Vein endothelial cell (primary cell): ENCODE measurements at places on chromosomes 1 and 21. TPM values are rescaled to one million over a fixed set of nuclear protein-coding genes. Genes with fewer than 3 reads are reported as not detected.

Gene FALEC
- total RNA-seq = not detected in 2 replicates

Gene OR6K2
- total RNA-seq = not detected in 2 replicates

Gene CFAP298
- 25.2 and 27.1 TPM in 2 replicates for total RNA-seq

Gene CD1E
- not detected in 2 replicates for total RNA-seq

Gene TPTE
- total RNA-seq = not detected in 2 replicates

Gene NBPF4
- total RNA-seq = not detected in 2 replicates

Gene SH2D1B
- not detected in 2 replicates for total RNA-seq
